ENCODE measurements at places on chromosomes 2 and 18.

DNA sequence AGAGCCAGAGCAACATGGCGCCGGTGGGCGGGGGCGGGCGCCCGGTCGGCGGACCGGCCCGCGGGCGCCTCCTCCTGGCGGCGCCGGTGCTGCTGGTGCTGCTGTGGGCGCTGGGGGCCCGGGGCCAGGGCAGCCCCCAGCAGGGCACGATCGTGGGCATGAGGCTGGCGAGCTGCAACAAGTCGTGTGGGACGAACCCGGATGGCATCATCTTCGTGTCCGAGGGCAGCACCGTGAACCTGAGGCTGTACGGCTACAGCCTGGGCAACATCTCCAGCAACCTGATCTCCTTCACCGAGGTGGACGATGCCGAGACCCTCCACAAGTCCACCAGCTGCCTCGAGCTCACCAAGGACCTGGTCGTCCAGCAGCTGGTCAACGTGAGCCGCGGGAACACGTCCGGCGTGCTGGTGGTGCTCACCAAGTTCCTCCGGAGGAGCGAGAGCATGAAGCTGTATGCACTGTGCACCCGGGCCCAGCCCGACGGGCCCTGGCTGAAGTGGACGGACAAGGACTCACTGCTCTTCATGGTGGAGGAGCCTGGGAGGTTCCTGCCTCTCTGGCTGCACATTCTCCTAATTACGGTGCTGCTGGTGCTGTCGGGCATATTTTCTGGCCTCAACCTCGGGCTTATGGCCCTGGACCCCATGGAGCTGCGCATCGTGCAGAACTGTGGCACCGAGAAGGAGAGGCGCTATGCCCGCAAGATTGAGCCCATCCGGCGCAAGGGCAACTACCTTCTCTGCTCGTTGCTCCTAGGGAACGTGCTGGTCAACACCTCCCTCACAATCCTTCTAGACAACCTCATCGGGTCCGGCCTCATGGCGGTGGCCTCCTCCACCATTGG is 507 bp downstream of the CNNM4 start:
- DNase-seq = peak; percentile 47

DNA sequence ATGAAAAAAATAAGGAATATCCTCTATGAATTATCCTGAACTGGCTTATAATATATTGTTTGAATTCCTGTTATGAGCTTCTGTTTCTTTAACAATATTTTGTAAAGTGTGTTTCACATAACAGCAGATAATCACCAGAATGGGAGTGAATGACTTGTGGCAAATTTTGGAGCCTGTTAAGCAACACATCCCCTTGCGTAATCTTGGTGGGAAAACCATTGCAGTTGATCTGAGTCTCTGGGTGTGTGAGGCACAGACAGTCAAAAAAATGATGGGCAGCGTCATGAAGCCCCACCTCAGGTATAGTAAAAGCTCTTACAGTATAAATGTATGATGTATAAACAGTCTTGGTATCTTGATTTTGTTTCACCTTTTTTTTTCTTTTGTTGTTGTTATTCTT is 5.9 kb downstream of the GEN1 start:
- no peak for DNase-seq

DNA sequence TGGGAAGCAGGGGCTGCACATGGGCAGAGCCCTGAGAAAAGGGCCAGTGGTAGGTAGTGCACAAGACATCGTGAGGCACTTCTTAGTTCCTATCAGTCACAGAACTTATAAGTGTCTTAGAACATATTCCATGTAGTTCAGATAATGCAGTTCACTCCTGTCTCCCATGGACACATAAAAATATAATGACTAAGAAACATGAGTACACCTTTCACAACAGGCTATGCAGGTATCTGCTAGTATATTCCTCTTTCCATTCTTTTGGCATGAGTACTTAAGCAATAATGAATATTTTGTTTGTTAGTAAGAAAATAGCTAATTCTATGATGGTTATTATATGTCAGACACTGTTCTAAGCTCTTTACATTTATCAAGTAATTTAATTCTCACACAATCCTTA is 808.4 kb downstream of the BCL11A start:
- DNase-seq = no peak

GRCh38 chr2:38264396-38265221 is 112.5 kb downstream of the ATL2 start:
- no peak for DNase-seq

- no peak for DNase-seq
These were observed 282.1 kb upstream of the HS6ST1 start for GRCh38 chr2:128600581-128601297.

- no peak for DNase-seq
These were observed 69.9 kb downstream of the CHRNA1 start for GRCh38 chr2:174694196-174694878.

DNA sequence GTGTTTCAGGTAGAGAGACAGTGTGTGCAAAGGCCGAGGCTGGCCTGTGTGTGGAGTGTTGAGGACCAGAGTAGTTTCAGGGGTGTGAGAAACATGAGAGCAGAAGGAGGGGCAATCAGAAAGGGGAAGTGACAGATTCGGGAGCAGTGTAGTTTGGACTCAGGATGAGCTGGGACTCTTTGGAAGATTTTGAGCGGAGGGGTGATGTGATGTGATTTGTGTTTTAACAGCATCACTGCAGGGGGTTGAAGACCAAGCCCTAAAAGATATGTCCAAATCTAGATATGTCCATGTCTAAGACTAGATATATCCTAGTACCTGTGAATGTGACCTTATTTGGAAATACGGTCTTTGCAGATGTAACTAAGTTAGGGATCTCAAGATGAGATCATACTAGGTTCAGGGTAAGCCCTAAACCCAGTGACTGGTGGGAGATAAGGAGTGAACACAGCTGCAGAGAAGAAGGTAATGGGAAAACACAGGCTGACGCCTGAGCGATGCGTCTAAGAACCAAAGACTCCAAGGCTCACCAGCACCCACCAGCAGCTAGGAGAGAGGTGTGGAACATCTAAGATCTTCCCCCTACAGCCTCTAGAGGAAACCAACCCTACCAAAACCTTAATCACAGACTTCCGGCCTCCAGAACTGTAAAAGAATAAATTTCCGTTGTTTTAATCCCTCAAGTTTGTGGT is 38.5 kb upstream of the MYO3B start:
- no peak for DNase-seq

GRCh38 chr2:96116424-96116878 is at the start of gene ADRA2B:
ADRA2B (minus strand) TSS chr2:96116571; CDS start chr2:96116149, 422 bp downstream.
- no peak for DNase-seq

- DNase-seq = no peak
These were observed 275.3 kb upstream of the NCKAP5 start for GRCh38 chr2:133843551-133843950.

DNA sequence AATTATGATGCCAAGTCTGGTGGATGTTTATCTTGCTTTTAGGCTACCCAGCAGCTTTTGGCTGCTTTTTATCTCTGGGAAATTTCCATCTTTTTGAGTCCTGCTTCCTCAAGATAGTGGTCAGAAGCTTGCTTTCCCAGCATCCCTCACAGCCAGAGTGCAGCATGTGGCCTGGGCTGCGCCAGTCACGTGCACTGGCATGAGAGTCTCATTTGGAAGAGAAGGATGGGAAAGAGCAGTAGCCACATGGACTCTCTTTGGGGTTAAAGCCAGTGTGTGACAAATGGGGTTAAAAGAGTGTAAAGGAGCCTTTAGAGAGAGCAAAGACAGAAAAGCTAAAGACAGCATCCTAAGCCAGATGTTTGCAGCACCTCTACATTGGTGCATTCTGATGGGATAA is 12.7 kb downstream of the GPR39 start:
- no peak for DNase-seq

DNA sequence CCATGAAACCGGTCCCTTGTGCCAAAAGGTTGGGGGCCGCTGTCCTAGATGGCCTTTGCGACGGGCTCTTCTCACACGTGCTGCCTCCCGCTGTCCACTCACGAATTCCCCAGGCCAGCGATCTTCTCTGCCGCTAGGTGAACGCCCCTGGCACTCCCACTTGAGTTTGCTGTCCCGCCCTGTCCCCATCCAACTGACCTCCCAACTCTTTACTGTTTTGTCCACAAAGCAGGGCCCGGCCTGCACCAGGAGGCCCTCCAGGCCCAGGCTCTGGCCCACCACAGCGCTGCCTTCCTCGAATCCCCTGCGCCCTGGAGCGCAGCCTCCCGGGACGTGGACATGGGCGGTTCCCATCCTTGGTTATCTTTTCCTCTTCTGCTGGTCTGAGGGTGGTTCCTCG is 69.7 kb upstream of the PXDN start:
- DNase-seq = no peak

DNA sequence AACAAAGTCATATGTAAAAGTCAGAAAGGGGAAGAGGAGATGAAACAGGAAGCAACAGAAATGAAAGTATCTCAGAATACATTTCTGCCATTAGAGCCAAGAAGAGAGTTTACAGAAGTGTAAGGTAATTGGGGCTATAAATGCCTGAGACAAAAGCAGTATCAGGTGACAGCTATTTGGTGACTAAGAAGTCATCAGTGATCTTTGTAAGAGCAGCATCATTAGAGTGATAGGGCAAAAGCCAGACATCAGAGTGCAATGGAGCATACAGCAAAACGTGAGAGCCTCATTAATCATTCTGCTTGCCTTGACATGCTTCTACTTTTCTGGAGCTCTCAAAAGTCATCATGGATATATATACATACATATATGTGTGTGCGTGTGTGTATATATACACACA is 804.7 kb upstream of the PIK3C3 start:
- no peak for DNase-seq

DNA sequence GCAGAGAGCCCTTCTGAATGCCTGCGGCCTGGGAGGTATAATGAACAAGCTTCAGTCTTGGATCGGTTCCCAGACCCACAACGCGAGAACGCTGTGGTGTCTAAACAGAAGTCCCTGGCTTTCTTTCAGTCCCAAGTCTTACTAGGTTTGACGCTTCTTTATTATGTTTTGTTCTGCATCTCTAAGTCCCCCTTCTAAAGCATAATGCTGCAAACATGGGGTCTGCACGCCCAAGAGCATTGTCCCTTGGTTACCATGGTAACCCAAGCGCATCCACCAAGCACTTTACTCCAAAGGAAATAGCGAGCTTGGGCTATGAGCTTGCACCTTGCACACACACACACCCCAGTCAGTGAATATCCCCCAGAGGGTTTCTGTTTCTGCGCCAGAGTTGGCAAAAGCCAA is 193.7 kb downstream of the INO80D start:
- DNase-seq = peak; percentile 88

DNA sequence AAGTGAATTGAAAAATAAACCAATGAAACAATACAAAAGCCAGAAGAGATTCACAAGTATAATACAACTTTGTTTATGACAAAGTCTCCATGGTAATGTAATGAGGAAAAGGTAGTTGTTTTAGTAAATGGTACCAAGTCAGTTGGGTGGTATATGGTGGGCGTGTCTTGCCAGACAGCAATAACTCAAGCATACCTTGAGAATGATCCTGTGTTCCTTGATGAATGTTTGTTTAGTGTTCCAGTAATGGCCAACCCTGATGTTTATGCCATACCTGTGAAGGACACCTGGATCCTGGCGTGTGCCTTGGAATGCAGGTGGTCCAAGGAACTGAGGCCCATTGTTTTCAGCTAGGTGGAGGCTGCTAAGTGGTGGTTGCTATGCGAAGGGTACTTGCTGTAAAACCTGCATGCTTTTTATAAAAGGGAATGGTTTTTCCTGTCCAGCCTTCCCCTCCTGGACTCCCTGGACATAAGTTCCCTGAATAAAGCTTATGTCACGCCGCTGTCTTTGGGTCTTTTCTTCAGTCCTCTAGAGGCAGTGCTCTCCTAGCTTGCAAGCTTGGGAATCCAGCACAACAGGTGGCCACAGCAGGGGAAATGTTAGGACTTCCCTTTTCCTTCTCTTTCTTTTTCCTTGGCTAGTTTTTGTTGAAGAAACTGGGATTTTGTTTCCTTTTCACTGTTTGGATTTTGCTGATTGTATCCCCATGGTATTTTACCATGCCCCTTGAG is 54.7 kb downstream of the MTA3 start:
- DNase-seq = no peak

DNA sequence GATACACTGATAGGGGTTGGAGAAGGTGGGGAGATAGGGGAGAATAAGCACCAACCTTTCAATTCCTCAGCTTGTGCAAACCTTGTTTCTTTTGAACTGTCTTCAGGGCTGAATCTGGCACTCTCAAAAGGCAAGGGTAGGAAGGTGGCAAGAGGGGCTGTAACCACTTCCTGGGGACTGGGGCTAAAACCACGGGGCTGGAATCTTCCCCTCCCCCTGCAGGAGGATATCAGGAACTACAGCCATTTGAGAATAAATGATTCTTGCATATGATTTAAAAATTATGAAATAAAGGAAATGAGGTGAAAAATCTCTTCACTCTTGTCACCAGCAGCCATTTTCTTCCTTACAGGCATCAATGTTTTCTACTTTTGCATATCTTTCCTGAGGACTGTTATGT is 50.8 kb downstream of the ATOH8 start:
- DNase-seq = no peak

GRCh38 chr2:10064932-10065772 is 15.1 kb downstream of the CYS1 start:
- DNase-seq = no peak

DNA sequence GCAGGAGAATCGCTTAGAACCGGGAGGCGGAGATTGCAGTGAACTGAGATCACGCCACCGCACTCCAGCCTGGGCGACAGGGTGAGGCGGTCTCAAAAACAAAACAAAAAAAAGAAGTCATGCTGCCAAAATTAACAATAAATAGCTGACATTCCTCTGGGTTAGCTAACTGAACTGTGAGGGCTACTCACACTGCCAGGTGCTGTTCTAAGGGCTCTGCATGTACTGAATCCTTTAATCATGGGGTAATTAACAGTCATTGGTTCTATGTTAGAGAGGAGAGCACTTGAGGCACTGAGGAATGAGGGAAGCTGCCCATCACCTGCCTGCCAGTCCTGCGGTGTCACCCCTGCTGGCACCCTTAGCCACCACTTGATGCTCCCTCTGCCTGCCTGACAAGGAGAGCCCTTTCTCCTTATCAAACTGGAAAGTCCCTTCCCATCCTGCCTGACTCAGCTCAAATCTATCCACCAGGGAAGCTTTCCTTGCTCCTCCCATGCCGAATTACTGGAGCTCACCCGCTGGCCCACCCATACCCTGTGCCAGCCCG is 73.0 kb upstream of the RIOK3 start:
- no peak for DNase-seq

DNA sequence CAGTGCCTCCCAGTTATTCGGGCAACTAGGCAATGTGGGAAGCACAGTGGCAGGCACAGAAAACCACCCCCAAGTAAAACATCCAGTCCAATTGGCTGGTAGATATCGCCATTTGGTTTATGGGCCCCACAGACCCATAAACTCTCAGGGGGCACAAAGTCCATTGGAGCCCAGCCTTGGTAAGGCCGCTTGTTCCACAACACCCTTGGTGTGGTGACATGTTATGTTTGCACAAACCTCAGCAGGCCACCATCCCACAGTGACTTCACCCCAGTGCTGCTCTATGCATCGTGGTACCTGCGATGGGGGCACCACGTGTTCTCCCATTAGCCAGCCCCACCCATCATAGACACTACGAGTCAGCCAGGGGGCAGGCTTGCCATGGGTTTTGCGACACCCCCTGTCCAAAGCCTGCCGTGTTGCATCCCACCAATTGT is 18.5 kb downstream of the PHOSPHO2 start:
- DNase-seq = no peak

- DNase-seq = no peak
These were observed 25.0 kb upstream of the CXXC1 start for GRCh38 chr18:50312296-50313030.

GRCh38 chr18:12883372-12883683 is 709 bp downstream of the PTPN2 start:
- DNase-seq = no peak

- DNase-seq = no peak
These were observed 186.1 kb downstream of the KLHL29 start for GRCh38 chr2:23571085-23571484.

- DNase-seq = no peak
These were observed 40.7 kb downstream of the GDF7 start for GRCh38 chr2:20707601-20708000.

- DNase-seq = no peak
These were observed 39.2 kb downstream of the IL1R2 start for GRCh38 chr2:102030855-102031527.

All from NCI-H1092 treated with DMSO at 0.1 percent for 48 hours (cell line).